Stimulated activated CD4-positive, alpha-beta T cell treated with anti-CD3 and anti-CD28 coated beads, Interleukin-2, amount 100 ng/mL, for 4 hours (primary cell): ENCODE measurements at places on chromosomes 6 and 20.

- DNase-seq, result no peak
Measured at GRCh38 chr6:38571721-38572120, 68.0 kb downstream of the BTBD9 start.

DNA sequence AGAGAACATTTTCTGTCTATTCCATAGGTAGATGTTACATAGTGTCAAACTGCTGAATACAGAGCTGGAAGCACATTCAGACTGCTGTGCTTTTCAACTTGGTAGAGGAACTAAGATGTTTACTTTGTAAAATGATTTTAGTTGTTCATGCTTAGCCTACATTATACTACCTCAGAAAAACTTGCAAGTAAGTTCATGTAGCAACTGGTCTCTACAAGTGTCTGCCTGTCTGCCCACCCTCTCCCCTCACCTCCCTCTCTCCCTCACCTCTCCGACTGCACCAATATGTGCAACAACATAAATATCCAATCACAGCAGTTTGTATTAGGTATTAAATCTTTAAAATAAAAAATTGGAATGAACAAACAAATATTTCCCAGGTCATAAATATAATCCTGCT, 25.3 kb downstream of the ELOVL4 start:
- no peak for DNase-seq

- DNase-seq, result no peak
Measured at GRCh38 chr20:54346276-54346675, 129.1 kb upstream of the DOK5 start.

- DNase-seq, result no peak
Measured at GRCh38 chr6:5771759-5772390, 234.8 kb downstream of the NRN1 start.

GRCh38 chr6:127073222-127073621, 45.2 kb upstream of the RSPO3 start:
- no peak for DNase-seq

DNA sequence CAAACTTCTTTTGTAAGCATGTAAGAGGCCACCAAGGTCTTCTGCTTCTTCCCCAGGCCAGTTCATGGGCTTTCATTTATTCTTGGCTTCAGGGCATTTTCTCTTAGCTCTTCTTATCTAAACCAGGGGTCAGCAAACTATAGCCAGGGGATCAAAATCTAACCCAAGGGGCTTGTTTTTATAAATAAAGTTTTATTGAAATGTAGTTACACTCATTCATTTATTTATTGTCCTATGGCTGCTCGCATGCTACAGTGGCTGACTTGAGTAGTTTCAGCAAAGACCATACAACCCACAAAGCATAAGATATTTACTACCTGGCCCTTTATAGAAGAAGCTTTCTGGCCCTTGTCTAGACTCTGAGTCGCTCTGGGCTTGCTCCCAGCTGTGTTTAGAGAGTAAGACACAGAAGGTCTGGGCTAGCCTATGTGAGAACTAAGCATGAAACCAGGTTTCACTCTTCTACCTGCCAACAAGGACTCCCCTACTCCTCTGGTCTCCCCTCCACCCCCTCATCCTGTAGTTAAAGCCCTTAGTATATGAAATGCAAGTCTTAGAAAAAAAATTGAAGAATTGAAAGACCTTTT, 43.2 kb downstream of the KHDC1L start:
- no peak for DNase-seq

DNA sequence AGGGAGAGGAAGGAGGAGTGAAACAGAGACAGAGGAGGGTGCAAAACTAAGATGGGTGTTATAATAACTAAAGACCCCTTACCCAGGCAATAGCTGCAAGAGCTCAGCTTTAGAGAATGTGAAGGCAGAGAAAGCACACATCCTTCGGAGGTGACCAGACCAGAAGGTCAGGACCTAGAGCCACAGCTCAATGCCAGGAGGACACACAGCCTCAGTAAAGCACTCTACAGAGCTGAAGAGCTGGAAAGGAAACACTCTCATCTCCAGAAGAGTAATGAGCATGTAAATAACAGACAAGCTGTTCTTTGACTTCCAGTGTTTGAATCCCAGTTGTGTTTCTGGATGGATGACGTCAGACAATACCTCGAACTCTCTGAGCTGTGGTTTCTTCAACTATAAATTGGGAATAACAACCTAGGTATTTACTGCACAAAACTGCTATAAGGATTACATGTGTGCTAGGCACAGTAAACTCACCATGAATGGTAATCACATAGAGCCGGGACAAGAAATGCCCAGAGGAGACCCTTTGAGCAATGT, 63.2 kb downstream of the MAP3K5 start:
- no peak for DNase-seq

DNA sequence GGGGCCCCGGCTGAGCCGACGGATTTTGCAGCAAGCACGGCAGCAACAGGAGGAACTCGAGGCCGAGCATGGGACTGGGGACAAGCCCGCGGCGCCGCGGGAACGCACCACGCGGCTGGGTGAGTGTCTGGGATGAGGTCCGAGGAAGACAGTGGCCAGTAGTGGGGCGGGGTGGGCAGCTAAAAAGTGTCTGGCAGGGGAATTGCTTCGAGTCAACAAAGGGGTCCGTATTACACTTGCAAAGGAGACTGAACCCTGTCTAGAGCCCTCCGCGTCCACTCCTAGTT, 356 bp downstream of the BYSL start:
- no peak for DNase-seq

DNA sequence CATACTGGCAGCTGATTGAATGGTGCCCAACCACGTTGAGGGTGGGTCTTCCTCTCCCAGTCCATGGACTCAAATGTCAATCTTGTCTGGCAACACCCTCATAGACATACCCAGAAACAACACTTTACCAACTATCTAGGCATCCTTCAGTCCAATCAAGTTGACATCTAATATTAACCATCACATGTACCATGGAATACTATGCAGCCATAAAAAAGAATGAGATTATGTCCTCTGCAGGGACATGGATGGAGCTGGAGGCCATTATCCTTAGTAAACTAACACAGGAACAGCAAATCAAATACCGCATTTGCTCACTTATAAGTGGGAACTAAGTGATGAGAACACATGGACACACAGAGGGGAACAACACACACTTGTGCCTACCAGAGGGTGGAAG, 206.9 kb upstream of the RNF217 start:
- DNase-seq, result no peak

DNA sequence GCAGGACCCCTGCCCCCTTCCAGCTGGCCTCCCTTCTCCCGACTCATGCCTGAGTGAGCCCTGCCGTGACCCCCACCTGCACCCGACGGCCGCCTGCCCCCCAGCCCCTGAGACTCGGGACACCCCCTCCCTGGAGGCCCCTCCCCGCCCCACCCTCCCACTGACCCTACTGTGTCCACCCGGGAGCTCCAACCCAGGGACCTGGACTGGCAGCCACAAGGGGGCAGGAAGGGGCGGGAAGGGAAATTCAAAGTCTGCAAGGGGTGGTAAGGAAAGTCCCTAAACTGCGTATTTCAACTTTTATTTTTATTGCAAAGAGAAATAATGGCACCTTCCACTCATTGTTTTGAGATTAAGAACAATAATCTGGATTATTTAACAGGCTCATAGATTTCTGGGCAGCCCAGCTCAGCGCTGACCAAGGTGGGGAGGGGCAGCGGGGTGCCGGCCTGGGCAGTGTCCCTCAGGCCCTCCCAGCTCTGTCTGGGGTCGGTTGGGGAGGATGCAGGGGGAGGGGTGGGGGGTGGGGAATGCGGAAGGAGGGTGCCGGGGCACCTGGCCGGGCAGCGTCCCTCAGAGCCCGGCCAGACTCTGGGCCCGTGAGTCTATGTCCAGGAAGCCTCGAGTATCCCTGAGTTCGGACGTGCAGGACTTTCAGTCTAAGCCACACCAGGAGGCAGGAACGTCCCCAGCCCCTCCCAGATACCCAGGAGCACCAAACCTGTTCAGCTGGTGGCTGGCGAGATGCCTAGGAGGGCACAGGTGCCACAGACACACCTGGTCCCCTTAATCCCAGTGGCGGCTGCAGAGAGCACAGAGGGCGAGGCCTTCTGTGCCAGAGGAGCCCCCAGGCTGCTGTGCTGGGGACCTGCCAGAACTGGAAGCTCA, 1.3 kb upstream of the PTK6 start:
- DNase-seq, result no peak

DNA sequence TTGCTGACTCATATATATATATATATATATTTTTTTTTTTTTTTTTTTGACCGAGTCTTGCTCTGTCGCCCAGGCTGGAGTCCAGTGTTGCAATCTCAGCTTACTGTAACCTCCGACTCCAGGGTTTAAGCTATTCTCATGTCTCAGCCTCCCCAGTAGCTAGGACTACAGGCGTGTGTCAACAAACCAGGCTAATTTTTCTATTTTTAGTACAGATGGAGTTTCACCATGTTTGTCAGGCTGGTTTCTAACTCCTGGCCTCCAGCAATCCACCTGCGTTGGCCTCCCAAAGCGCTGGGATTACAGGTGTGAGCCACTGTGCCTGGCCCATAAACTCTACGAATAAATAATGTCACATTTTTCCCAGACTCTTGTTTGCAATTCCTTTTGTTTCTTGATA, 4.8 kb downstream of the LRP11 start:
- DNase-seq, result no peak

DNA sequence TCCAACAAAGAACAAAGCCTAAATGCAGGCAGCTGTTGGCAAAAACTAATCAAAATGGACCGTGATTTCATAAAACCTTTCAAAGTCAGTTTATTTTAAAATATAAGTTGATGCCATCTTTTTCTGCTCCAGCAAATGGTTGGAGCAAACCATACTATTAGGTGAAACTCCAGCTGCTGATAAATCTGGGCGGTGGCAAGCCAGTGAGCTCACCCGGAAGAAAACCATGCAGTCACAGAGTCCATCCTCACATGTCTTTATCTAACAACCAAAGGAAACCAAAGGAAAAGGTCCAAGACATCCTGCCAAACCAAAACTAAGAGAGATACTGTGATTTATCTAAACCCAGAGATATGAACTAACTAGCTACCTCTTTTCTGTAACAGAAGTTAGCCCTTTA, 72.6 kb downstream of the HIVEP2 start:
- DNase-seq, result no peak

DNA sequence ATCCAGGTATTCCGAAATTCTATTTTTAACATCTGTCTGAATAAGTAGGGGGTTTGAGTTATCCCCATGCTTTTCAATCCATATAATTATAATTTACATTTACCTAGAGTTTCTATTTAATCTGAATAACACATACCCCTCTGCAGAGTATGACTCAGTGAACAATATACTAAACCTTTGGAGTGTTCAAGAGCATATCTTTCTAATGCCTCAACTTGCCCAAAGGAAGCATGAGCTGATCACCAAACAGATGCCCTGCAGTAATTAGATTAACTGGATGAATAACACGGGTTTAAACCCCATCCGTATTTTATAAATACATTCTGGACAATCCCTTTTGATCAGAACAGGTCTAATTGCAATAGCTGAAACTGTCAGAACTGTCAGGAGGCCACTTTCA, 897.1 kb downstream of the TFAP2A start:
- no peak for DNase-seq

DNA sequence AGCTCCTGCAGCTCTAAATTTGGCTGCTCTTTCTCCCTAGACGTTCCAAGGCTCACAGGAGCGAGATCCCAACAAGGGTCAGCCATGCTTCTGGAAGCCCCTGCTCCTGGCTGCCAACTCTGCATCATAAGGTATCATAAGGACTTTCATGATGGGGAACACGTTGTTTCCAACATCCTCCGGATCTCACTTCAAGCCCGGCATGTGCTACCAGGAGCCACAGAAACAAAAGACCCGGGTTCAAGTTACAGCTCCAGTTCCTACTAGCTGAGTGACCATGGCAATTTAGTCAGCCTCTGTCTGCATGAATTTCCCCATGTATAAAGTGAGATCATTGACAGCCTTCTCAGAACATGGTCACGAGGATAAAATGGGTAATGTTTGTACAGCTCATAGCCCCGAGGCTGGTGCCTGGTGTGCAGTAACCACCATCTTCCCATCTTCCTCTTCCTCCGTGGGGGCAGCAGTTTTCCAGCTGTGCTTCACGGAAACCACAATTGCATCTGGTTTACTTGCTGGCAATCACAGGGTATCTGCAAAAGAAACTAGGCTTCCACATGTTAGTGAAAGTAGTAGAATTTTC, 209.0 kb upstream of the ECI2 start:
- DNase-seq, result no peak

DNA sequence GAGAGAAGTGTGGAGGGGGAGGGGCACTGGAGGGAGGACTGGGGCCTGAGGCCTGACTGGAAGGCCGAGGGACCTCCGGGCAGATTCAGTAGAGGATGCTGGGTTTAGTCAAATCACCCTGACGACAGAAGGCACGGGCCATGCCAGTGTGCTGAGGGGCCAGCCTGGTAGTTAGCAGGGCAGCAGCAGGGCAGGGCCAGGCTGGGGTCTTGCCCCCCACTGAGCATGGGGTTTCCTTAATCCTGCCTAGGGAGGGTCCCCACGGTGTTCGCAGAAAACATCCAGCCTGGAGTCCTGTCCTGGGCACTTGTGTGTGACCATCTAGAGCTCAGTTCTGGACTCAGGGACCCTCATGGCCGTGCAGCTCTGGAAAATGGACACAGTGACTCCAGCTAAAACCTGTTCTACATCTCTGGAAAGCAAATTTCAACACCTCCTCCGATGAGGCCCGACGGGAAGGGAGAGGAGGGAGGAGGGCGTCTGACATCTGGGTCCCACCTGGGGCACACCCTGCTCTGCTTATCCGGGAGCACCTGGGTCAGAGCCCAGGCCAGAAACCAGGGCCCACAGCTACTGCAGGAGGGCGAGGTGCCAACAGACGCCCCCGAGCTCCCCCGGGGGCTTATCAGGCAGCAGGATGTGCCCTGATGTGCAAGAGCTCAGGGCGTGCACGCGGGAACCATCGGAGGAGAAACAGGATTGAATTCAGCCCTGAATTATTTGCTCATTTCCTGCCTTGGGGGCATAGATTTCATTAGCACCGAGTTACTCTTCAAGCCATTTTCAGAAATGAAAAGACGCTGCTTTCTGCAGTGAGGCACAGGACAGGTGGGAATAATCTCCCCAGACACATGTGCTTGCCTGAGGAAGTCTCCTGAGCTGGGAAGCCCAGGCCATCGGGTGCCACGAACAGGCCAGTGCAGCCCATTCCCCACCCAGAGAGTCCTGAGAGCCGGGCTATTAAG, 78.0 kb upstream of the MPC1 start:
- DNase-seq, result no peak

DNA sequence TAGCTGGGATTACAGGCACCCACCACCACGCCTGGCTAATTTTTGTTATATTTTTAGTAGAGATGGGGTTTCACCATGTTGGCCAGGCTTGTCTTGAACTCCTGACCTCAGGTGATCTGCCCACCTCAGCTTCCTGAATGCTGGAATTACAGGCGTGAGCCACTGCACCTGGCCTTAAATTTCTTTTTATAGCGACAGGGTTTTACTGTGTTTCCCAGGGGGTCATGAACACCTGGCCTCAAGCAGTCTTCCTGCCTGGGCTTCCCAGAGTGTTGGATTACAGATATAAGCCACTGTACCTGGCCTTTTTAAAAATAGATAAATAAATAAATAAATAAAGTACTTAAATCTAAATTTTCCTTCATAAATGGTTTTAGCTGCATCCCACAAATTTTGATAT, 57.5 kb downstream of the LIN28B start:
- DNase-seq, result no peak
